ENCODE measurements at places on chromosomes 12 and 14.
A peak's percentile ranks its signal among the peaks of the same experiment; 100 is the strongest.

GRCh38 chr12:64582114-64582513, 28.2 kb upstream of the RASSF3 start:
- no peak for DNase-seq

- no peak for DNase-seq
Measured at GRCh38 chr12:26851031-26851809, 18.2 kb upstream of the ITPR2 start.

DNA sequence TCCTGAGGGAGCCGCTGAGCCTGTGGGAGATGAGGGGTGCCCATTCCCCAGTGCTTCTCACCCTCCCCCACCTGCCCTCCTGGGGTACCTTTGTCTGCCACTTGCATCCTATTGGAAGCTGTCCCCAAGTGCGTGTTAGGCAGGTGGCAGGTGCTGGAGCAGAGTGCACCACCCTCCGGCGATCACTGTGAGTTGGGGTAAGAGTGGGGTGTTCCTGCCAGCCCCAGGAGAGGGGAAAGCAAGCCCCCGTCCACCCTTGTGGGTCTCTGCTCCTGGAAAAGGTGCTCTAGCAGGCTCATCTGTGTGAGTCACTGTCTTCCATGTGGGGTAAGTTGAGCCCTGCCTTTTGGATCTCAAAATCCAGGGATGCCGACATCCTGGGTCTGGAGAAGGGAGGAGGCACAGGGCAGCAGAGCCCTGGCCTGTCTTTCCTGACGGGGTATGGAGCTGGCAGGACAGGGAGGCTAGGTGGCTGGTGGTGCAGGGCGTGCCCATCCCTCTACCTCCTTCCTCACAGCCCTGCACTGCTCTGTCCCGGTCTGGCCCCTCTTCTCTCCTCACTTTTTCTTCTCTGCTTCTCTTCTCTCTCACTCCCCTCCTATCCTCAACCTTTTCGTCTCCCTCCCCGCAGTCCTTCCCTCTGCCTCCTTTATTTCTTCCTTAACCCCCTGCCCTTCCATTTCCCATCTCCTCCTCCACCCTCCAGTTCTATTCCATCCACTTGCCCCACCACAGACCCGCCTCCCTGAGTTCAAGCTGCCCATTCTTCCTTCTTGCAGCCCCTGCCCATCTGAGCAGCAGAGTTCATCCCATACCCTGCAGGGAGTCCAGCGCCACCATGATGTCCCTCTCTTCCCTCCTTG, 20.1 kb upstream of the KRT7 start:
- DNase-seq = no peak

GRCh38 chr14:76918782-76919394, 92.7 kb downstream of the LRRC74A start:
- peak; percentile 23 for DNase-seq

GRCh38 chr14:101713621-101714349, 47.7 kb upstream of the PPP2R5C start:
- no peak for DNase-seq

DNA sequence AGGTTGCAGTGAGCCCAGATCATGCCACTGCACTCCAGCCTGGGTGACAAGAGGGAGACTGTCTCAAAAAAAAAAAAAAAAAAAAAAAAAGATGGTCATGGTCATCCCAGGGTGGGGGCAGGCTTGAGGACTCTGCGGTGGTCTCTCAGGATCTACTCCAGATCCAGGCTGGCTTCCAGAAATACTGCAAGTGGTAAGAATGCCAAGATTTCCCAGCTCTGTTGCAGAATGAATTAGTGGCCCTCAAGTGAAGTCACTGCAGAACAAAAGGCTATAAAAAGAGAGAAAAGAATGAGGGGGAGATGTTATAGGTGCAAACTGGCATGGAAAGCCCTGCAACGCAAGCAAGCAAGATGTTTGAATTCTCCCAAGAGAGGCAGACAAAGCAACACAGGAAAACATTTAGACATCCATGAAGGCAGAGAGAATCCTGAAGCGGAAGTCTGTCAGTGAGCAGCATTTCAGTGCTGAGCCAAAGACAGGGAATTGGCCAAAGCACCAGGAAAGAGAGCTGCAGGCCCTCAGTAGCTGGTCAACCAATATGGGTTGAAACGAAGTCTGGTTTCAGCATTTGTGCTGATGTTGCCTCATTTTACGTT, 31.9 kb upstream of the ETFBKMT start:
- DNase-seq = no peak

DNA sequence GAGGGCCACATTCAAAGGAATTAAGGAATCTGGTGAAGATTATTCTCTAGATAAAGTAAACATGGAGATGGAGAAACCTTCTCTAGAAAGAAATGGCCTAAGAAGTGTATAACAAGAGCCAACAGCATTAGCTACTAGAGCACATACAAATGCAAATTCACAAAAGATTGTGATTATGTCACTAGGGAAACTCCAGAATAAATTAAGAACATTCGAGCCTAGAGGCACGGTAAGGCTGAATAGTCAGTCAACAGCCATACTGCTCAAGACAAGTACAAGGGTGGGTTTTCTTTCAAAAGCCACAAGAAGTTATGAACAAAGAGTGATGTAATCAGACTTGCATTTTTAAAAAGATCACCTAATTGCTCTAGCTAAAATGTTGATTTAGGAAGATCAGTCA, 25.4 kb downstream of the PPP4R3A start:
- no peak for DNase-seq

- no peak for DNase-seq
Measured at GRCh38 chr12:93427779-93428564, 13.8 kb downstream of the UBE2N start.

DNA sequence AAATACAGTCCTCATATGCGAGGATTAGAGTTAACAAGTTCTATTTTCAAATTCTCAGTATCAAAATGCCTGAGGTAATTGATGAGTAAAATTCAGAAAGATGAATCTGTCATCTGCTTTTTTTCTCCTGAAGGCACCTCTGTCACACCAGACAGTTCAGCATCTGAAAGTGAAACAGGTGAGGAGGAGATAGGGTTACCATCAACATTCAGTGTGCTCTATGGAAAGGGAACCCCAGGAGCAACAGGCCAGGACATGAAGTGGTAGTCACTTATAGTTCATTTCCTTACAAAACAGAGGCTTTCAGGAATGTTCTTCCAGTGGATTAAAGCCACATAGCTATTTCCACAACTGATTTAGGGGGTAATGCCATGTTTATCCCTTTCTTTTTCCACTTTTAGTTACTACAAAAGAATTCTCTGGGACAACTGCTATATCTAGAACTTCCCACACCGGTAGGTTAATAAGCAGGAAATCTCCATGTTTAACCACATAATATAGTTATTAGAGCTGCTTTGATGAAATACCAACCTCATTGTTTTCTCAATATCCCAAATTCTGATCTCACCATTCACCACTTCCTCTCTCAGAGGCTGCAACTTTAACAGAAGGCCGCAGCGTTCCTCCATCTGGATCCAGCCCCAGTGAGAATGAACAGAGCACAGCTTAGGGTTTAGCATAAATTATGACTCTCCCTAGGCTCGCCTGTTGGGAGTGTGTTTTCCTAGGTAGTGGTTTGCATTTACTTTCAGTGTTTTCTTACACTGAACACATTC, 177.0 kb upstream of the CNTN1 start:
- no peak for DNase-seq

DNA sequence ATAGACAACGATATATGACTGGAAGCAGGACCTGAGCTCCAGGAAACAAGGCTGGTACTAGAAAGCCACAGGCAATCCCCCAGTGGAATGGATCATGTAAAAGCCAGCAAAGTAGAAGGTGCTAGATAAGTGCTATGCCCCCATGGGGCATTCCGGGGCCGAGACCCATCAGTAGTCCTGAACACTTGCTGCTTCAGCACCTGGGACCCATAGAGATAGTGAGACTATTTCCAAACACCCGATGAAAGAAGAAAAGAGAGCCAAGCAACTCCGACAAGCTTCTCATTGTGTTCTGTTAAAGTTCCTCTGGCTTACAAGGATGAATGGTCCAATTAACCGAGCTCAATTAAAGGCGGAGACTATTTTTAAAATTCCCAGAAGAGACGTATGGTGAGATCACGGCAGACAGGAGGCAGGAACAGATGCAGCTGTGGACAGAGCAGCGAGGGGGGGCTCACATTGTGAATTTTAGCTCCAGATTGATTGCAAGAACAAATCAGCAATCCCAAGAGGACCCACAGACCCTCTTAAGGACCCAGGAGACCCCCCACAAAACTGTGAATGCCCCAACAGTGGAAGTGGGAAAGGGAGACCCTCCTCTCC, 142.5 kb upstream of the OVCH1 start:
- DNase-seq = no peak

- no peak for DNase-seq
Measured at GRCh38 chr14:67192366-67192765, 3.1 kb downstream of the GARIN2 start.

- DNase-seq = no peak
Measured at GRCh38 chr12:121114806-121115205, 17.9 kb upstream of the P2RX7 start.

GRCh38 chr12:1383758-1384157, 210.6 kb downstream of the FBXL14 start:
- no peak for DNase-seq

GRCh38 chr12:104462931-104463339, 6.2 kb downstream of the CHST11 start:
- DNase-seq = no peak

DNA sequence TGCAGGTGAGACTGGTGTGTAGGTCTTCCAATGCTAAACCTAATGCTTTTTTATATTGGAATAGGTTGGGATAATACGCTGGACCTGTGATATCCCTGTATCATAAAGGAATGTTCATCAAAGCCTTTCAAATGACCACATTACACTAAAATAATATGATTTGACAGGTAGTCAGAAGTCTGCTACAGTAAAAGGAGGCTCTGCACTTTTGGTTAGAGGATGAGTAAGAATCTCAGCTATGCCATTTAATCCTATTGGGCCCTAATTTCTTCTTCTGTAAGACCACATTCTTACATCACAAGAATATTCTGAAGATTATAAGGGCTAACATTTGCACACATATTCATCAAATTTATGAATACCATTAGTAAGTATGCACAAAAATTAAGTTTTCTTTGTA, 250.5 kb upstream of the FLRT2 start:
- no peak for DNase-seq

GRCh38 chr14:43789458-43789857, 717.6 kb downstream of the FSCB start:
- DNase-seq = peak; percentile 35

- DNase-seq = no peak
Measured at GRCh38 chr12:19654650-19655376, 215.5 kb downstream of the AEBP2 start.

GRCh38 chr12:119704065-119704747, 36.3 kb downstream of the PRKAB1 start:
- DNase-seq = no peak

GRCh38 chr12:5456030-5456429, 24.1 kb downstream of the NTF3 start:
- no peak for DNase-seq

DNA sequence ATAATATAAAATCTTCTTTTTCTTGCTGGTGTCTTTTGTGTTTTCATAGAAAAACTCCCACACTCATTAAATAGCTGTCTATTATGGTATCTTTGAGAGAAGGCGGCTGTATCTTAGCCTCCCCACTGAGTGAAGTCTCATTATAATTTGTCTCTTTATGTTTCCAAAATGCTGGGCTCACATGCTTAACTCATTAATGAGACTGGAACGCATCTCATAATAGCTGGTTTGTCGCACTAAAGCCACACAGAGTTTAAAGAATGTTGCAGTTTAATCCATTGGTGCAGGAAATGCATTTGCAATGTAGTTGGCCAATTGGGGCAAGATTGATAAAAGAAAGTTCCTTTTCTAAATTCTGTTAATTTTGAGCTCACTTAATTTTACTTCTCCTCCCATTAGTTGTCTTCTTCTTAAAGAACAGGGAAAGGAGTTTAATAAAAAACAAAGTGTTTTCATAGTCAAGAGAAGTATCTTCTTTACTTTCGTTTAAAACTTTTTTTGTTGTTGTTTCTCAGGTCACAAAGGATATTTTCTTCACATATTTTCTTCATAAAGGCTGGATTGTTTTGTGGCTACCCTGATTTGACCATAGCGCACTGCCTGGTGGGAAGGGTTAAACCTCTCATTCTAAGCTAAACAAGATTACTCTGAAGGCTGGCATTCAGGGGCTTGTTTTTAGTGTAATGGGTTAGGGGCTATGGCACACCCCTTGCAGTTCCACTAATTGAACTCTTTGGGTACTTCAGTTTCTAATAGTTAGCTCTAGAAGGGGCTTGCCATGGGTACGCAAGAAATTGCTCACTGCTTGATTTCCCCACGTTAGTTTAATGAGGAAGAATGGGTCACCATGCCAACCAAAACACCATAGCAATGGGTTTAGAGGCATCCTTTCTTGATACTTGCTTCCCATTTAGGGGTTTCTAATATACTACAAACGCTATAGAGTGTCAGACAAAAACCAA, 197.0 kb downstream of the TMTC2 start:
- no peak for DNase-seq

GRCh38 chr14:76056128-76056527, 70.6 kb downstream of the IFT43 start:
- DNase-seq = no peak

DNA sequence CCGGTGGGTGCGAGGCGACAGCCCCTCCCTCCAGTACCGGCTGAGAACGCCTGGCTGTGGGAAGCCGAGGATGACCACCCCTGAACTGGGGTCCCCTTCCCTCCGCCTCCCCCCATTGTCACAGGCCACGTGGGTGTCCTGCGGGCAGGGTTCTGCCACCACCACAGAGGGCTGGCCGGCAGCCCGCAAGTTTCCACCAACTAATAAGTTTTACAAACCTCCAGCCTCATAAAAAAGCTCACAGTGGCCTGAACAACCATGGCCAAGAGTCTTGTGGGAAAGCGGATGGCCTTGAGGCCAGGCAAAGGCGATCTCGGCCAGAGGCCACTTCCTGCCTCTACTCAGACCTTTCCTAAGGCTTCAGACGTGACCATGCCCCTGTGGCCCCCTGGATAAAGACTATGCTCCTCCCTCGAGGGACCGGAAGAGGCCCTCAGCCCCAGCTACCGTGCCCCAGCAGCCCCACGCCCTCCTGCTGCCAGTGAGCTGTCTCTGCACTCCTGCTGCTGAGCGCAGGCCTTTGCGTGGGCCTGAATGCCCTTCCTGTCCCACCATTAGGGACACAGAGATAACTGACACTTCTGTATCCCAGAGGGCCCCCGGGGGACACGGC, 46.1 kb upstream of the DLK1 start:
- DNase-seq = no peak

- no peak for DNase-seq
Measured at GRCh38 chr14:54675236-54676128, 108.6 kb downstream of the SAMD4A start.

- peak; percentile 52 for DNase-seq
Measured at GRCh38 chr12:78562368-78563205, 302.0 kb upstream of the SYT1 start.

- DNase-seq = no peak
Measured at GRCh38 chr14:85535321-85535720, 5.4 kb downstream of the FLRT2 start.

DNA sequence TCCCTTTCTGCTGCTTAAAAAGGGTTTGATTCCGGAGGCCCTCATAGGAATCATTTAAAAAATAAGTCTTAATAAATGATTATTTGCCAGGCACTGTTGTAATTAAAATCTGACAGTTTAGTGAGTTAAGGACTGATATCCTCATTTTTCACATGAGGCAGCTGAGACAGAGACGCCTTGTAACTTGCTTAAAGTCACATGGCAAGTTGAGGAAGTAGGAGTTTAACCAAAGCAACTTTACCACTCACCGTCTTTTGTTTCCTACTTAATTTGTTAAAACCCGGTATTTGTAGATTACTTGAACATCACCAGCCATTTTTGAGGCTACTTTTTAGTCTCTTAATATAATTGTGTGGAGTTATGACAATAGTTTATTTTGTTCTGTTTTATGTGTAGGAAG, 2.4 kb downstream of the TIGAR start:
- no peak for DNase-seq
